ENCODE measurements at places on chromosomes 3 and 15.

DNA sequence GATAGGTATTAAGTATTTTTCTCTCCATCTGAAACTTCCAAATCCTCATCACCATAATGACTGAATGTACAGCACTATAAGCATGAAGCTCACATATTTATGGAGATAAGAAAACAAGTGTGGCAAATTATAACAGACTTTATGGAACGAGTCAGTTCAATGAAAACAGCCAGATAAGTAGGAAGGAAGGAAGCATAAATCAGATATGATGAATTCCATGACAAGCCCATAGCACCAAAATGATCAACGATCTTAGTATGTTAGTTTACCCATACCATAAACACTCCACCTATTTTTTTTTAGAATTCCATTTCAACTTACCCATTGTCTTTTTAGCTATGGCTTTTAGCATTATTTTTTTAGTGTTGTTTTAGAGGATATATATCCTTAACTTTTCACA lies 169.5 kb downstream of the TNIK start:
- DNase-seq: no peak

GRCh38 chr3:52352566-52352965 lies 36.4 kb downstream of the DNAH1 start:
- DNase-seq: no peak

DNA sequence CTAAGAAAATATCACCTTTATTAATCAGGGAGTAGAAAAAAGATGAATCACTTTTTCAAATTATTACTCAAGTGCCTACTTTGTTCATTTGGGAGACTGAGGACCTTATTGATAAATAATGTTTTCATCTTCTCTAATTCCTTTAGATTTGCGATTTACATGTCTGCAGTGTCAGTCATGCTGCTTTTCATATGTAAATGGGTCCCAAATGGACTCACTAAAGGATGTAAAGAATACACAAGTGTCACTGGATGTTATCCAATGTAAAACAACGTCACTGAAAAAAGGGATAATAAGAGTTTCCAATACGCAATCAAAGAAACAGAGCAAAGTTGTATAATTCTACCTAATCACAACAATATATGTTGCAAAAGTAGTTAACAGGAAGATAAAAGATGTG lies 84.9 kb downstream of the TFDP2 start:
- no peak for DNase-seq

DNA sequence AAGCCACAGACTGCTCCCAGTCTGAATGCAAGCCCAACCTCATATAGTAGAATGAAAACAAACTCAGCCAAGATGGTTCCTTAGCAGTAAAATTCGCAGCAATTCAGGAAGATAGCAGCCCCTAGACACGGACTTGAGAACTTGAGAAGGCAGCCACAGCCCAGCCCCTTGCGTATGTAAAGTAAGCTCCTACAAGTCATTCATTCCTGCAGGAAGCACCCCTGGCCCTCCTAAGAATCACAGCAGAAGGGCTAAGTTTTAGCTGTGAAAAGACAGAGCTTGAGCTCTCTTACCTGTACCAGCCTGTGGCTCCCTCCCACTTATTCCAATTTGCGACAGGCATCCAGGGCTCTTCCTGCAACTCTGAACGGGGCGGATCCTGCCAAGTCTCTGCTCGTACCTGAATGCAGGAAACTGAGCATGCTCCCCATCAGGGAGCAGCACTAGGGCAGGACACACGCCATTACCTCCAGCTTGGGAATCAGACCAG lies 136.4 kb downstream of the MAGI1 start:
- peak; percentile 26 for DNase-seq

GRCh38 chr3:128449111-128449638 lies 17.5 kb downstream of the DNAJB8 start:
- DNase-seq: no peak

GRCh38 chr15:92599394-92599970 lies 56.1 kb downstream of the FAM174B start:
- DNase-seq: peak; percentile 8

DNA sequence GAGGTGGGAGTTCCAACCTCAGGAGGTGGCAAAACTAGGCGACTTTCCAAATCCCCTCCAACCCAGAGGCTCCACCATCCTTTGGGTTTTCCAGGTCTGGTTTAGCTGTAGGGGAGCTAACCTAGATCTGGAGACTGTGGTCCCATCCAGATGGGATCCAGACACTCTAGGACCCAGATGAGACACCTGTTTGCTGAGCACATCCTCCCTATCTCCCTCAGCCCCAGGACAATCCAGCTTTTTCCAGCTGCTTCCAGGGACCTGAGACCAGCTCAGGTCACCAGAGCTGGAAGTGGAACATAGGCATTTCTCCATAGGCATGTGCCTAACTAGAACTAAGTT lies 18.2 kb downstream of the CRTAP start:
- DNase-seq: no peak

DNA sequence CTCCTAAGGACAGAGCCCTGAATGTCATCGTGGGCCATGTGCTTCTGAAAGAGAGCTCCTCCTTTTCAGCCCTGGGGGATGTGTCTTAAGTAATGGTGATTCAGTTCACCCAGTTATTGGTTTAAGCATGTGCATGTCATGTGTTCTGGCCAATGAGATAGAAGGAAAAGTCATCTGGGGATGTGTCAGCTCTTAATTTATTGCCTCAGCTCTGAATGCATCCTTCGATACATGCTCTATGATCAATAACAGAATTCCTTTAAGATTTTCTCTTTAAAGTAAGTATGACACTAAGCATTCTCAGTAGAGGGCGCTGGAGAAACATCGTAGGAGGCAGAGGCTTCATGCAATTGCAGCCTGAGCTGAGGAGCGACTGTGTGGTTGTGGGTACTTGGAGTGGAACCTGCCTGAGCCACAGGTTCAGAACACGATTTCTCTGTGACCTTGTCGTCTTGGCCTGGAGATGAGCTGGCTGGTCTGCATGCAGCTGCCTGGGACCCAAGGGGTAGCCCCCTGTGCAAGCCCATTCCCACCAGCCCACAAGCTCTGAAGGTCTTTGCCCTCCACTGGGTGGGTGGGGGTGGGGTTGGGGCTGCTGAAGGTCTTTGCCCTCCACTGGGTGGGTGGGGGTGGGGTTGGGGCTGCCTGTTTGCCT lies 69.5 kb downstream of the C3orf38 start:
- DNase-seq: peak; percentile 61

DNA sequence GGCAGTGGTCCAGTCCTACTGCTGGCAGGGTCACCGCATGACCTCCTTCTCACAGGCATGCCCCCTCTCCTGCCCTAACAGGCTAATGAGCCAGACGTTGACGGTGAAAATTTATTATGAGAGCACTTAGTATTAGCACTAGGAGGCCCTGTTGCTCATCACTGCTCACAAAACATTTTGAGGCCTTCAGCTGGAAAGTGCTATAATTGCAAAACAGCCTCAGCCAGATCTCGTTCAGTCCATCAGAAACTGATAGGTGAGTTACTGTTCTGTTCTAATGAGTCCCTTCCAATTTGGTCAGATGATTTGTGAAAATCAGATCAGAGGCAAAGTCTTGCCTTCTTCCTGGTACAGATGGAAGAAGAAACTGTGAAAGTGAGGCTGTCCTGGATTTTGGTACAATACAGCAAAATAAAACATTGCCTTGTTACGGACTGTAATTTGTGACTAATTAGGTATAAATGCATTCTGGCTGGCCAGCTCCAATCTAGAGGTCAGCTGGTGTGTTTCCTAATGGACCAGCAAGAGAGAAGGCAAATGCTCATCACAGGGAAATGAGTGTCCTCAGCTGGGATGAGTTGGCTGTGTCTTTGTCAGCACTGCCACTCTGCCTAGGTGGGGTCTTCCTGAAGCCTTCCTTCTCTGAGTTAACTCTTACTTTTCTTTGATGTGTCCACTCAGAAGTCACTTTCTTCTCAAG lies 316.8 kb downstream of the CHST2 start:
- DNase-seq: no peak

- peak; percentile 52 for DNase-seq
Measured at GRCh38 chr15:101242160-101242998, 9.5 kb downstream of the CHSY1 start.

- DNase-seq: no peak
Measured at GRCh38 chr3:77160931-77161497, 121.1 kb downstream of the ROBO2 start.

DNA sequence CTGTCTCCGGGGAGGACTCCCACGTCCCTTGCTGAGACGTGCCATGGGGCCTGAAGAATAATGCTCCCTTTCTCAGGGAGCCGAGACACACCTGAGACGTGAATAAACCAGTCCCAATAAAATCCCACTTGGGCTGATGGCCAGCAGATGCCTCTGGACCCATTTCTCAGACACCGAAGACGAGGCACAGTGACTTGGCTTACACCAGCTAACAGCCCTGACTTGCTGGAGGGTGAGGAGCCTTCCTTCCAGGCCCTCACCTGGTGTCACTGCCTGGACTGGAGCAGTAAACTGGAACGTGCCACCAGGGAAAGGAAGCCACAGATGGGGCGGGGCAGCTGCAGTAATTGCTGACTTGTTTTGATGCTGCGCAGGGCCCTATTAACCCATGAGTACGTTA lies 189.7 kb downstream of the PDZRN3 start:
- no peak for DNase-seq

DNA sequence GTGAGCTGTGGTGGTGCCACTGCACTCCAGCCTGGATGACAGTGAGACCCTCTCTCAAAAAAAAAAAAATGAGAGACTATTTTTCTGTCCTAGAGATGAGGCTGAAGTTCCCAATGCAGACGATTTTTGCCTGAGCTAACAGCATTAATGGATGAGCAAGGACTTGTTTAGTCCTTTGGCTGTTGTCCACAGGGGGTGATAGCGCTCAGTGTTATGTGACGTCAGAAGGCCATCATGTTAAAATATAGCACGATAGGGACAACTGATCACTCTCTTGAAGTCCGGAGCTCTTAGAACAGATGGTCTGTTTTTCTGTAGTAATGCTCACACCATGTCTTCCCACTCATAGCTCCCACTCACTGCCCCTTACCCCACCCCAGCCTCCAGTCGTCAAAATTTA lies 6.8 kb downstream of the TRNT1 start:
- DNase-seq: no peak

- no peak for DNase-seq
Measured at GRCh38 chr3:71958533-71958932, 173.6 kb upstream of the PROK2 start.

- no peak for DNase-seq
Measured at GRCh38 chr3:51637144-51637940, 33.7 kb upstream of the TEX264 start.

DNA sequence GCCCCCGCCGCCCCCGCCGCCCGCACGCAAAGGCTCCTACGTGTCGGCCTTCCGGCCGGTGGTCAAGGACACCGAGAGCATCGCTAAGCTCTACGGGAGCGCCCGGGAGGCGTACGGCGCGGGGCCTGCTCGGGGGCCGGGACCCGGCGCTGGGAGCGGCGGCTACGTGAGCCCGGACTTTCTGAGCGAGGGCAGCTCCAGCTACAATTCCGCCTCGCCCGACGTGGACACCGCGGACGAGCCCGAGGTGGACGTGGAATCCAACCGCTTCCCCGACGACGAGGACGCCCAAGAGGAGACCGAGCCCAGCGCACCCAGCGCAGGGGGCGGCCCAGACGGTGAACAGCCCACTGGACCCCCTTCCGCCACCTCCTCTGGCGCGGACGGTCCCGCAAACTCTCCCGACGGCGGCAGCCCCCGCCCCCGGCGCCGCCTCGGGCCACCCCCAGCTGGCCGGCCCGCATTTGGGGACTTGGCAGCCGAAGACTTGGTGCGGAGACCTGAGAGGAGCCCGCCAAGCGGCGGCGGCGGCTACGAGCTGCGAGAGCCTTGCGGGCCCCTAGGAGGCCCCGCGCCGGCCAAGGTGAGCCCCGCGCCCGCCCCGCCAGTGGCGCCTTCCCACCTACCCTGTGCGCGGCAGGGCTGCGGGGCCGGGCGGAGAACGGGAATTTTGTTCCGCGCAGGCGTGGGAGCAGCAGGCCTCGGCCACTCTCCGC lies 2.4 kb downstream of the SKOR1 start:
- DNase-seq: no peak

DNA sequence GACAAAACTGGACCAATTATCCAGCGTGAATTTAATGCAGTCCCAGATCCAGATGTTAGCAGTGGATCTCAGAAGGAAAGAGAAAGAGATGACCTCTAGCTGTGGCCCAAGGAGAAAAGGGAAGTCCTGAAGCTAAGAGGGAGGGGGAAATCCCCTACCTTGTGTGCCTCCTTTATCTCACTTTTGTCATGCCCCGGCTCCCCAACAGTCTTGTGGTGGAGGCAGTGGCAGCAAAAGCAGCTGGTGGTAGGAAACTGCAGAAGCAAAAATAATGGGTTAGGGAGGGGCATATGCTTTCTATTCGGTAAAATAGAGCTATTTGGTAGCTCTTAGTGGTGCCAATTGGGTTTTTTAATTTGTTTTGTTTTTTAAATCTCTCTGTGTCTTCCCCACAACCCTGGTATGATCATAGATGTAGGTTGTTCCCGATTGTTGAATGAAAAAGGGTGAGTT lies 56.5 kb downstream of the MCTP2 start:
- no peak for DNase-seq

- DNase-seq: no peak
Measured at GRCh38 chr3:42290966-42291714, 25.2 kb upstream of the CCK start.

GRCh38 chr15:93029214-93029835 lies 59.7 kb downstream of the RGMA start:
- DNase-seq: no peak

GRCh38 chr3:9402410-9403228 lies 5.2 kb downstream of the SETD5 start:
- DNase-seq: peak; percentile 30

- DNase-seq: no peak
Measured at GRCh38 chr3:41893977-41894376, 67.9 kb downstream of the ULK4 start.

DNA sequence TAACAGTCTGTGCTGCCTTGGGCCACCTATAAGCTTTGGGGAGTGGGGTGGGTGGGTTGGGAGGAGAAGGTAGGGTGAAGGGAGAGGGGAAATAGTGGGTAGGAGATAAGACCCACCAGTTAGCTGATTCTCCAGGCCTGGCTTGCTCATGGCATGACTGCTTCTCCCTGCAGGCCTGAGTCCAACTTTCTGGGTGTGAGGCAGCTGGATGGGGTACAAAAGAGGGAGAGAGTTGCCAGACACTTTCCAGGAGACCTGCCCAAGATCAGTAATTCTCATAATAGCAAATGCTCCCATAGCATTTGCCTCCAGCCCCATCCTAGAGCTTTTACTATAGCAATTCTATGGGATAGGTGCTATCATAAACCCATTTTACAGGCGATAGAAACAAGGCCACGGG lies 7.7 kb downstream of the CGNL1 start:
- DNase-seq: peak; percentile 59

GRCh38 chr3:104412608-104413580 lies 953.8 kb upstream of the ALCAM start:
- no peak for DNase-seq

GRCh38 chr3:122357828-122358702 lies 25.0 kb downstream of the MIX23 start:
- DNase-seq: no peak

- DNase-seq: no peak
Measured at GRCh38 chr3:37024092-37024491, 30.8 kb downstream of the MLH1 start.

Measured in femur (tissue), 1 donor.